Stimulated activated CD8-positive, alpha-beta memory T cell treated with anti-CD3 and anti-CD28 coated beads, Interleukin-4, amount 100 ng/mL, for 4 hours (primary cell): ENCODE measurements at places on chromosomes 7 and 10.

DNA sequence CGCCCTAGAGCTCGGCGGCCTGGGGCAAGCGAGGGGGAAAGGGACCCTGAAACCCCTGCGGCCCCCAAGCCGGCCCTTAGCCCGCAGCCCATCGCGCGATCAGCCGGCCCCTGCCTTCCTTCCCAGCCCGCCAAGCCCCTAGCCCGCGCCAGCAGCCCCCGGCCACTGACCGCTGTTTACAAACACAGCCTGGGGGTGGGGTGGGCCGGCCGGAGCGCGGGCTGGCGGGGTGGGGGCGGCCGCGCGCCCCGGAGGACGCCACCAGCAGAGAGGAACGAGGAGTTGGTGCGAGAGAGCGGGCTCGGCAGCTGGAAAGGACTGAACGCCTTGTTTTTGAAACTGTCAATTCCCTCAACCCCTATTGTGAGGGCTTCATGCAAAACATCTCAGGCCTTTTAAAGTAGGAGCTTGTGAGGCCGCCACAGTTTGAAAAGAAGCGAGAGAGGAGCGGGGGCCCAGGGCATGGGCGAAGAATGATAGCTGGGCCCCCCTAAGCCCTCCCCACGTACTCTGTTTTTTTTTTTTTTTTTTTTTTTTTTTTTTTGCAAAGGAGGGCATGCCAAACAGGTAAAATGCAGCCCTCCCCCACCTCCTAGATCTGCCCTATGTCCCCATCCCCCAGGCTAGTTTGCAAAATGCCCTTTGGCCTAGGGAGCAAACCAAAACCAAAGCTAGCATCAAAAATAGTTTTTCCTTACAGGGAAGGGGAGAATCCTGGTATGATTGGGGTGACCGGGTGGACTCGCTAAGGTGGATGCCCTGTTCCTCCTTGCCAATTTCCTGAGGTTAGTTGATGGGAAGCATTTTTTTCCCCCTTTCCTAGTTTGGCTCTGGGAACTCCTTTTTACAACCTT, 15.0 kb downstream of the SKIDA1 start:
- no peak for DNase-seq

- no peak for DNase-seq
These were observed 65.5 kb upstream of the CREB5 start for GRCh38 chr7:28346676-28347363.

DNA sequence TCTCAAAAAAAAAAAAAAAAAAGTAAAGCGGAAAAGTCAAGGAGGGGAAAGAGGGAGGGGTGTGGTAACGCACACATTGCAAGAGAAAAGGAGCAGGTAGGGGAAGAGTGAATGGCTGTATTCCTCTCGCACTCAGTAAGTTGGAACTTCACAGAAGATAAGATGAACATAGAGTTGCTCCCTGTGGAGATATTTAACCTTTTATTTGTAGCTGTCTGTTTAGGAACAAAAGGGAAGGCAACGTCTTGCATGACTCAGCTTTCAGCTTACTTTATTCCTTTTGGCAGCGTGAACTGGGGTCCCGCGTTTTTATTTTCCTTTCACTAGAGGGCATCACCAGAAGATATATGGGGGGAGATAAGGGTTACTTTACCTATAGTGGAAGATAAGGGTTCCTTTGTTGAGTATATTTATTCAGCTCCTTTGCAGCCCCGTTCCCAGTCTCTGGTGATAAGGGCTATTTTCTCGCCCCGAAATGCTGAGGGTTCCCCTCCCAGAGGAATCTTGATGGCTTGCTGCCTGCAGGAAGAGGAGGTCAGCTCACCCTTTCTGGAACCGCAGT, 78.5 kb downstream of the APBB1IP start:
- DNase-seq, result no peak

DNA sequence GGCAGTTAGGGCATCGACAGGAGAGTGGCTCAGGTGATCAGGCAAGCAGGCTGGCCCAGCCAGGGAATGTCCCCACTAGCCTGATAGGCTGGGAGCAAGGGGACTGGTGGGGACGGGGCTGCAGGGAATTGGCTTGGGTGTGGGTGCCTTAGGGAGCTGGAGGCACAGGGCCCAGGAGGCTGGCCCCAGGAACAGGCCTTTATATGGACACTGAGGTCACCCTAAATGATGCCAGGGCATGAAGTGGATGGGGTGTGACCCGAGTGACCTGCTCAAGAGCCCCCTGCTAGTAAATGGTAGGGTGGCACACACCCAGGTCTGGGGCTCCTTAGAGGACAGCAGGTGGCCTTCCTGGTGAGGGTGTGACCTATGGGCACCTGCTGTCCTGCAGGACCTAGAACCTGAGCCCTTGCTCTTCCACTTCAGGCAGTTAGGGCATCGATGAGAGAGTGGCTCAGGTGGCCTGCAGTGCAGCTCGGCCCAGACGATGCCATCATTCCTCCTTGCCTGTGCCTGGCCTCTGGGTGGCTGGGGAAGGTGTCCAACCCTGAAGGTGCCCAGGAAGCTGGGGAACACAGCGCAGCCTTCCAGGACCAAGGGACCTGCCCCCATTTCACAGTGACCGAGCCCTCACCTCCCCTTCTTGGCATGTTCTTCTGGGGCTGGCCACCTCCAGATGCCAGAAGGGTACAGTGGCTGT, 51.7 kb upstream of the LEP start:
- DNase-seq, result no peak

DNA sequence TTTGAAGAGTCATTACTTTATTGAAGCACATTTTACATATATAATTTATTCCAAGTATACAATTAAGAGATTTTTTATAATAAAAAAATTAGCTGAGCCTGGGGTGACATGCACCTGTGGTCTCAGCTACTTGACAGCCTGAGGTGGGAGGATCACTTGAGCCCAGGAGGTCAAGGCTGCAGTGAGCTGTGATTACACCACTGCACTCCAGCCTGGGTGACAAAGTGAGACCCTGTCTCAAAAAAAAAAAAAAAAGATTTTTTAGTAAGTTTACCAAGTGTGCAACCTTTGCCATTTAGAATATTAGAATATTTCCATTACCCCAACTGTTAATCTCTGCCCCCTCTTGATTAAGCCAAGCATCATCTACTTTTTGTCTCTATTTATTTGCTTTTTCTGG, 196.0 kb downstream of the CCSER2 start:
- DNase-seq, result no peak

GRCh38 chr7:19105546-19105945, 11.9 kb downstream of the TWIST1 start:
- no peak for DNase-seq

DNA sequence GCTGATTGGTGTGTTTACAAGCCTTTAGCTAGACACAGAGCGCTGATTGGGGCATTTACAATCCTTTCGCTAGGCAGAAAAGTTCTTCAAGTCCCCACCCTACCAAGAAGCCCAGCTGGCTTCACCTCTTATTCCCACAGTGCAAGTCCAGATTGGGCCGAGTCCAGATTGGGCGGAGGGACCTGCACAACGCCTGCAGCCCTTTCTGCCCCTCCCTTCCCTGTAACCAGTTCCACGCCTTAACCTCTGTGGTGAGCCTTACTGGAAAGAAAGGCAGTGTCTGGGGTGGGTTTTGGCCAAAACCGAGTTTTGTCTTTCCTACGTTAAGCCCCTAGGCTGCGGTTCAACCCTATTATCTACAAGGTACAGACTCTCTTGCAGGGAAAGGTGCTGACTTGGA, 268.7 kb downstream of the ZEB1 start:
- DNase-seq, result no peak

- DNase-seq, result no peak
These were observed 229.0 kb downstream of the STK31 start for GRCh38 chr7:23938937-23939552.
